ENCODE measurements at places on chromosomes 7 and 10.

DNA sequence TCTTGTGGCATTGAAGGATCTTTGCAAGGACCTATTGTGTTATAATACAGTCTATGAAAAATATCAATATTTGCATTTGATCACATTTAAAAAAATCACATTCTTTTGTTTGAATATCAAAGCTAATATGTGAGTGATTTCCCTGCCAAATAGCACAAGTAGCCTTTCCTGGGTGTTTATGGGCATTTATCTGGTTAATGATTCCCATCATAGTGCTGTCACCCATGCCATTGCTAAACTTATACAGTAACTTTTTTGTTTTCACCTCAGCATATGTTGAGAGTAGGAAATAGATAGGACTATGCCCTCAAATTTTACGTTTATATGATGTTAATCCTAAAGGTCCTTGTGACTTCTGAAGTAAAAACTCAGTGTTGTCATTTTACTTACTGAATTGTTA, 136.9 kb downstream of the CFTR start:
- H3K27ac ChIP-seq = no peak overlapping the region
- no peaks in the 10 kb centered on the region for H3K36me3 ChIP-seq
- no peak overlapping the region for H3K4me3 ChIP-seq
- H3K27me3 ChIP-seq = no peaks in the 10 kb centered on the region
- no peak for DNase-seq

DNA sequence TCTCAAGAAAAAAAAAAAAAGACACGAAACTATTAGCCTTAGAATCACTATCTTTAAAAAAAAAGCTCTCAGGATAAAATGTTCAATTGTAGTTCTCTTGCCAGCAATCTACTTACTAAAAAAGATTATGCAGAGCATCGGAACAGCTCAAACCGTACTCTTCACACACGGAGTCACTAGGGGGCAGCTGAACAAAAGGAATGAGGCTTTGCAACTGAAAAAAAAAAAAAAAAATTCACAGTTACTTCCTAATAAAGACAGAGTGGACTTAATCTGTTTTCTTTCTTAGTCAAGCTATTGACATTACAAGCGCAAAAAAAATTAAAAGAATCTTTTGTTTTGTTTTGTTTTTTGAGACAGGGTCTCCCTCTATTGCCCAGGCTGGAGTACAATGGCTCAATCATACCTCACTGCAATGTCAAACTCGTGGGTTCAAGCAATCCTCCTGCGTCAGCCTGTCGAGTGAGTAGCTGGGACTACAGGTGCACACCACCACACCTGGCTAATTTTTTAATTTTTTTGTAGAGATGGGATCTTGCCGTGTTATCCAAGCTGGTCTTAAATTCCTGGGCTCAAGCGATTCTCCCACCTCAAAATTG, 11.5 kb downstream of the PMS2 start:
- H3K4me3 ChIP-seq = no peak overlapping the region
- DNase-seq = peak; percentile 72
- peaks cover 9% of the 10 kb centered on the region for H3K36me3 ChIP-seq
- H3K27ac ChIP-seq = no peak overlapping the region
- no peaks in the 10 kb centered on the region for H3K27me3 ChIP-seq

- no peak overlapping the region for H3K27ac ChIP-seq
- DNase-seq = no peak
- no peaks in the 10 kb centered on the region for H3K36me3 ChIP-seq
- H3K4me3 ChIP-seq = no peak overlapping the region
Measured at GRCh38 chr10:43204042-43204942, 62.6 kb downstream of the RASGEF1A start.

GRCh38 chr10:290026-290725, 154.9 kb downstream of the ZMYND11 start:
- H3K4me1 ChIP-seq = no peaks in the 10 kb centered on the region
- no peak overlapping the region for H3K4me3 ChIP-seq
- no peaks in the 10 kb centered on the region for H3K27me3 ChIP-seq
- H3K36me3 ChIP-seq = no peaks in the 10 kb centered on the region
- no peak for DNase-seq

- no peaks in the 10 kb centered on the region for H3K36me3 ChIP-seq
- peak overlapping the region; percentile 98 for H3K27ac ChIP-seq
- DNase-seq = peak; percentile 72
- H3K4me1 ChIP-seq = peaks cover 33% of the 10 kb centered on the region
Measured at GRCh38 chr10:24209946-24210491, 1.1 kb downstream of the KIAA1217 start.

GRCh38 chr10:47109906-47110305, 190.1 kb upstream of the GDF10 start:
- no peak overlapping the region for H3K27ac ChIP-seq
- H3K4me1 ChIP-seq = no peaks in the 10 kb centered on the region
- no peaks in the 10 kb centered on the region for H3K36me3 ChIP-seq
- no peak for DNase-seq
- H3K4me3 ChIP-seq = no peak overlapping the region

GRCh38 chr7:64873517-64873916, 29.6 kb upstream of the ZNF273 start:
- no peaks in the 10 kb centered on the region for H3K4me1 ChIP-seq
- no peak for DNase-seq
- no peak overlapping the region for H3K27ac ChIP-seq
- H3K4me3 ChIP-seq = no peak overlapping the region
- H3K36me3 ChIP-seq = no peaks in the 10 kb centered on the region

- H3K4me1 ChIP-seq = peaks cover 10% of the 10 kb centered on the region
- no peak overlapping the region for H3K4me3 ChIP-seq
- H3K27me3 ChIP-seq = no peaks in the 10 kb centered on the region
- no peak overlapping the region for H3K27ac ChIP-seq
- no peak for DNase-seq
- no peaks in the 10 kb centered on the region for H3K36me3 ChIP-seq
Measured at GRCh38 chr7:111836592-111836991, 274.3 kb upstream of the IMMP2L start.

DNA sequence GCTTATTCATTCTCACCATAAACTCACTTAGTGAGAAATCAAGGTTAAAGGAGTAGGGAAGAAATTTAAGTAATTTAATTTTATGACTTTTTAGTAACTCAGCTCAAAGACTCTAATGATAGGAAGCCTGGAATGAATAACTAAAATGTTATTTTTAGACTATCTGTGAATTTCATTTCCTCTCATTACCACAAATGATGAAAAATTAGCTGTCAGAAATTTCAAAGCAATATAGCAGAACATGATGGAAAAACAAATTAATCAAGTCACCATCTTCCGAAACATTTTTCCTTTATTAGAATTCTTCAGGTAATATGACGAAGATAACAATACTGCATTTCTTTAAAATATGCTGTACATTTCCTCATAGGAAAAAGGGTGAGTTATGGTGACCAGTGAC, 2.7 kb upstream of the ITGB8 start:
- H3K27me3 ChIP-seq = no peaks in the 10 kb centered on the region
- no peak overlapping the region for H3K27ac ChIP-seq
- H3K36me3 ChIP-seq = no peaks in the 10 kb centered on the region

DNA sequence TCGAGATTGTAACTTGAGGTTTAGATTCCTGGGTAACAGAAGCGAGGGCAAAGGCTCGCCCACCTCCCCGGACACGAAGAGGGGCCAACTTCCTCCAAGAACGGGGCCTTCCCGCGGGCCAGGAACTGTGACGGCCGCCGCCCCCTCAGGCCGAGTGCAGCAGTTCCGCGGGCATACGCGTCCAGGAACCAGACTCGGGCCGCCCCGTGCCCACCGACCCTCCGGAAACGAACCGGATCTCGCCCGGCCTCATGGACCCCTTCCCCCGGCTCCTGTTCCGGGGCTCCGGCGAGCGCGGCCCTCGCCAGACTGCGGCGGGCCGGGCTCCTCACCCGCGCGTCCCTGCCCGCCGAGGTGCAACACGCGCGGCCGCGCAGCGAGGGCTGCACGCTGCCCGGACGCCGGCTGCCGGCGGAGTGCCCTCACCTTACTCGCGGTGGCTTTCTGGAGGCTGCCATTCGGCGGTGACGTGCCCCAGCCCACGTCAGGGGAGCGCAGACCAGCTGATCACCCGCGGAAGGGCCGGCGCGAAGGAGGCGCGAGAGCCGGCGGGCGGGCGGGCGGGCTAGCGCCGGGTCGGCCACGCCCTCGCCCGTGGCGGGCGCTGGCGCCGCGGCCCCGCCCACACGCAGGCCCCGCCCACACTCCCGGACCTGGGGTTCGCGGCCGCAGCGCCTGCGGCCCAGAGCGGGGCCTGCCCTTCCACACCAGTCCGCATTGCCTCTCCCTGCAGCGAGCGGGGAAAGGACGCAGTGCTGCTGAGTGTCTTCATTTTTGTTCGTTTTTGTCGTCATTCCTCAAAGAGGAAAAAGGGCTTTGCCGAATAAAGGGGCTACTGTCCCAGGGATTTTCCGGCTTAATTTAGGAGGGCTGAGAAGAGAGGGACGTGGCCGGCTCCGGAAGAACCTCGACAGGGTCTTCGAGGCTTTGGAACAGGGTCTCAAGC, at the start of gene XPNPEP1:
TSS of gene XPNPEP1 (minus strand) at position 536 of the 946 bp plus-strand sequence. CDS start at position 458, 78 bp downstream.
- 0 out of 2 replicates have a peak within 1 kb of the TSS, but pooled peaks have one; percentile 39 for H3K27ac ChIP-seq
- no peaks in the 10 kb centered on the region for H3K36me3 ChIP-seq
- DNase-seq = peak; percentile 76
- H3K27me3 ChIP-seq = no peaks in the 10 kb centered on the region
- H3K4me1 ChIP-seq = peaks cover 20% of the 10 kb centered on the region

- no peak overlapping the region for H3K27ac ChIP-seq
- no peaks in the 10 kb centered on the region for H3K36me3 ChIP-seq
- DNase-seq = no peak
- peaks cover 8% of the 10 kb centered on the region for H3K4me1 ChIP-seq
Measured at GRCh38 chr7:55501611-55502010, 70.7 kb downstream of the VOPP1 start.

GRCh38 chr7:149007146-149007545, 21.2 kb downstream of the PDIA4 start:
- DNase-seq = no peak
- no peaks in the 10 kb centered on the region for H3K4me1 ChIP-seq
- H3K36me3 ChIP-seq = peaks cover 66% of the 10 kb centered on the region
- H3K4me3 ChIP-seq = no peak overlapping the region
- no peak overlapping the region for H3K27ac ChIP-seq
